Aorta (tissue), 5 donors: ENCODE measurements at places on chromosomes 11 and 22. TPM values are rescaled to one million over a fixed set of nuclear protein-coding genes. Genes with fewer than 3 reads are reported as not detected.

- no peak overlapping the region for H3K4me3 ChIP-seq
- peaks cover 4% of the 10 kb centered on the region for H3K36me3 ChIP-seq
- no peaks in the 10 kb centered on the region for H3K27me3 ChIP-seq
- peak overlapping the region; percentile 14 for H3K27ac ChIP-seq
- DNase-seq = no peak
Observed at GRCh38 chr11:20099527-20099926, 60.7 kb downstream of the DBX1 start.

DNA sequence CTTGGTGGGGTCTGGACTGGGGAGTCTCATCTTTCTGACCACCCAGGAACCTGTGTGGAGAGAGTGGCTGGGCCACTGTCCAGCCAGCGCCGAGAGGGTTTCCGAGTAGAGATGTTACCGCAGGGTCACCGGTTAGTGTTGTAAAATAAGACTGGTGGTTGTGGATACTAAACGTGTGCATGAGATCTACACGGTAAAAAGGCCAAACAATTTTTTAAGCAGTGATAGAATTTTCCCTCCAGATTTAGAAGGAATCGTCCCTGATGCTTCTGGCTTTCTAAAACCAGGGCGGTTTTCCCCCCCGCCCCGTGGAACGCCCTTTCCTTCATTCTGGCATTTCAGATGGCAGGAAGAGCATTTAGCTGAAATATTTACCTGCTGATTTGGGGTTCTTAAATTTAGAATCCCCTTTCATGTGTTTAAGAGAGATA lies 72.6 kb upstream of the PPARA start:
- H3K27ac ChIP-seq = peak overlapping the region; percentile 45
- no peaks in the 10 kb centered on the region for H3K27me3 ChIP-seq
- DNase-seq = peak; percentile 52
- H3K4me1 ChIP-seq = no peaks in the 10 kb centered on the region
- H3K36me3 ChIP-seq = no peaks in the 10 kb centered on the region
- H3K4me3 ChIP-seq = no peak overlapping the region

DNA sequence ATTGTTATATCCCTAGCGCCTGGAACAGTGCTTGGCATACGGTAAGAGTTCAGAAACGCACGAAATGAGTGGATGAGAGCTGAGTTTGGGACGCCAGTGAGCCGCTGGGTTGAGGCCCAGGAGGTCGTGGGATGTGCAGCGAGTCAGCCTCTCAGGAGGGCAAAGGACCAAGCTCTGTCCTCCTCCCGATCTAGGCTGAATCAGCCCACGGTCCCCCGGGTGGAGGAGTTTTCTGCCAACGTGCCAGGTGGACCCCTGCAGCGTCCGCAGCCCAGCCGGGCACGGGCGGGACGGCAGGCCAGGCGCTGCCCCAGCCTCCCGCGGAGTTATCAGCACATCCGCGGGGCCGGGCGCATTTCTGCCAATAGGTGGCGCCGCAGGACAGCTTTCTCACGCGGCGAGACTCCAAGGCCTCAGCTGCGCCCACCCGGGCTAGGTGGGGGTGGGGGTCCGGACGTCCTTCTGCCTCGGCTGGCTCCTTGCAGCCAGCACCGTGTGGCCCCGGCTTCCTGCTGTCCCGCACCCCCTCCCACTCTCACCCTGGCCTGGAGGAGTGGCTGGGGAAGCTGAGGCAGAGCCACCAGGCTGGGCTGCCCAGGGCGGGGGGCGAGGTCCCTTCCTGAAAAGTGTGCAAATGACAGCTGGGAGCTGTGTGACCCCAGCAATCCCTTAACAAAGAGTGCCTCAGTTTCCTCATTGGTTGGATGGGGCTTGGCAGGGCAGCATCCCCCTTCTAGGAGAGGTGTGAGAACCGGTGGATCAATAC lies 2.2 kb upstream of the RPS19BP1 start:
- no peaks in the 10 kb centered on the region for H3K36me3 ChIP-seq
- no peaks in the 10 kb centered on the region for H3K27me3 ChIP-seq
- DNase-seq = peak; percentile 95
- H3K4me3 ChIP-seq = no peak overlapping the region
- no peaks in the 10 kb centered on the region for H3K4me1 ChIP-seq

Gene OR52H1
- polyA plus RNA-seq = not detected

Gene OR51M1
- not detected for polyA plus RNA-seq

GRCh38 chr11:99614352-99614751 lies 593.6 kb downstream of the CNTN5 start:
- H3K36me3 ChIP-seq = no peaks in the 10 kb centered on the region
- H3K27me3 ChIP-seq = no peaks in the 10 kb centered on the region
- H3K4me1 ChIP-seq = no peaks in the 10 kb centered on the region
- H3K4me3 ChIP-seq = no peak overlapping the region
- DNase-seq = no peak

- no peak for DNase-seq
- H3K27ac ChIP-seq = no peak overlapping the region
- H3K4me3 ChIP-seq = no peak overlapping the region
- no peaks in the 10 kb centered on the region for H3K36me3 ChIP-seq
- no peaks in the 10 kb centered on the region for H3K27me3 ChIP-seq
Observed at GRCh38 chr11:59273373-59273841, 60.7 kb upstream of the MPEG1 start.

Gene IGLL5
- 0.51 TPM for polyA plus RNA-seq

Gene C22orf31
- polyA plus RNA-seq = not detected

DNA sequence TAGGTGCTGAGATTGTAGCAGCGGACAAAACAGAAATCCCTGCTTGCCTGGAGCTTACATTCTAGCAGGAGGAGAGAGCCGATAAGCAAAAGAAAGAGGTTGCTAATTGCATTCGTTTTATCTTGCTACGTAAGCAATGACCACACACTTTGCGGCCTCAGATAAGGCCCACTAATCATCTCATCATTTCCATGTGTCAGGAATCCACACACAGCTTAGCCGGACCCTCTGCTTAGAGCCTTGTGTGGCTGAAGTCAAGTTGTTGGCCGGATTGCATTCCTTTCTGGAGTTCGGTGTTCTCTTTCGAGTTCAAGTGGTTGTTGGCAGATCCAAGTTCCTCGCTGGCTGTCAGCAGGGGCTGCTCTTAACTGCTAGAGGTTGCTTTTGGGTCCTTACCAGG lies 101.6 kb downstream of the CHST1 start:
- H3K4me1 ChIP-seq = no peaks in the 10 kb centered on the region
- no peak overlapping the region for H3K4me3 ChIP-seq
- H3K36me3 ChIP-seq = no peaks in the 10 kb centered on the region
- no peak for DNase-seq
- no peak overlapping the region for H3K27ac ChIP-seq

DNA sequence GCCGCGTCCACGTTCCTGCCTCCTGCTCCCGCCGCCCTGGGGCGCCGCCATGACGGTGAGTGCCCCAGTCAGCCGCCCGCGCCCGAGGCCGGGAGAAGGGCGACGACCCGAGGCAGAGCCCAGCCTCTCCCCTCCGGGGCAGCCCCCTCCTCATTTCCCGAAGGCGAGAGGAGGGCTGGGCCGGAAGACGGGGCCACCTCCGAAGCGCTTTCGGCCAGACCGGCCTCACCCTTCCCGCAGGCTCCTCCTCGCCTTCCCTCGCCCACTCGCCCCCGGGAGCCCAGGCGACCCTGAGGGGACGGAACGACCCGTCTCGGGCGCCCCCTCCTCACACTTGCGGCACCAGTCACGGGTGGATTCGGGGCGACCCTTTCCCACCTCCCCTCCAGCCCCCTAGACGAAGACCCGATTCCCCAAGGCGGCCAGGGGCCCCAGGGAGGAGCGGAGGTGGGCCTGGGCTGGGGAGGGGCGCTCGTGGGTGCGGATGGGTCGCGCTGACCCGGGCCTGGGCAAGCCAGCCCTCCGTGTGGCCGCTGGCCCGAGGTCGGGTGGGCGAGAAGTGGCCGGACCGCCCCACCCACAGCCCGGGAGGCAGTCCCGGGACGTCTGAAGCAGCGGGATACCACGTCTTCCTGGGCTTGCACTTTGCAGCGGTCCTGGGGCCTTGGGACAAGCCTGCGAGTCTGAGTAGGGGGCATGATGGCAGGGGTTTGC lies 49.7 kb downstream of the TRIOBP start:
- no peaks in the 10 kb centered on the region for H3K36me3 ChIP-seq
- no peaks in the 10 kb centered on the region for H3K27me3 ChIP-seq
- H3K4me1 ChIP-seq = no peaks in the 10 kb centered on the region

- no peaks in the 10 kb centered on the region for H3K36me3 ChIP-seq
- no peak overlapping the region for H3K4me3 ChIP-seq
- H3K27ac ChIP-seq = no peak overlapping the region
Observed at GRCh38 chr22:33209930-33210784, 152.0 kb upstream of the SYN3 start.

Gene PTGDR2
- 0.25 TPM for polyA plus RNA-seq

Gene RIC3
- polyA plus RNA-seq = 2.9 TPM

DNA sequence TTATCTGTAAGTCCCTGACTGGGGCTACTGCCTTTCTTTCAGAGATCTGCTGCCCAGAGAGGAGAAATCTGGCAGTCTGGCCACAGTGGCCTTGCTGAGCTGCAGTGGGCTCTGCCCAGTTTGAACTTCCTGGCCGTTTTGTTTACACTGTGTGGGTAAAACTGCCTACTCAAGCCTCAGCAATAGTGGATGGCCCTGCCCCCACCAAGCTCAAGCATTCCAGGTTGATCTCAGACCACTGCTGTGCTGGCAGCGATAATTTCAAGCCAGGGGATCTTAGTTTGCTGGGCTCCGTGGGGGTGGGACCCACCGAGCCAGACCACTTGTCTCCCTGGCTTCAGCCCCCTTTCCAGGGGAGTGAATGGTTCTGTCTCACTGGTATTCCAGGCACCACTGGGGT lies 117.5 kb downstream of the TRPC6 start:
- no peak for DNase-seq
- H3K27me3 ChIP-seq = no peaks in the 10 kb centered on the region
- H3K27ac ChIP-seq = no peak overlapping the region
- no peaks in the 10 kb centered on the region for H3K36me3 ChIP-seq
- H3K4me1 ChIP-seq = no peaks in the 10 kb centered on the region
- H3K4me3 ChIP-seq = no peak overlapping the region

Gene DDTL
- 1.0 TPM for polyA plus RNA-seq

DNA sequence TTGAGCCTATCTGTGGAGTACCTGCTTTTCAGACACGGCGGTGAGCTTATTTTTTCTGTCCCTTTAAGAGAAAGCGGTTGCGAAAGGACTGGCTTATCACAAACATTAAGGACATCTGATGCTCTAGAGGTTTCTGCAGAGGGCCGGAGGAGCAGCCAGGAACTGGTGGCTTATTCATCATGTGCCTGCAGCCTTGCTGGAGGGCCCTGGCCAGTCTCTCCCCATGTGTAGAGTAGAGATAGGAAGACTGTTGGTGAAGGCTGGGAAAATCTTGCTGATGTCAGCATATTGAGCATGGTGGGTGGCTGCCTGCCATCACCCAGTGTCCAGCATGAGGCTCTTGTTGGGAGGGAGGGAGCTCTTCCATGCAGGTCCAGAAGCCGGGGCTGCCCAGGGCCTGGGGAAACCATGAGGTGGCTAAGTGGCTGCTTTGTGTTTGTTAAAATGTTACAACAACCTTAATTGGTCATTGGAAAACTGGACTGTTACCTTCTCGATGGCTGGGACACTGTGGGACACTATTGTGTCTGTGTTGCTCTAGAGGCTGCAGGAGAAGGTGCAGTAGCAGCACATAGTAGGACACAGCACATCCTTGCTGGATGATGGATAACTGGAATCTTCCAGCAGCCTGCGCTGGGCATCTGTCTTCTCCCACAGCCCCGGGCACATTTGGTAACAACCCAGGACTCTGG lies 54.3 kb downstream of the TSPAN18 start:
- H3K27me3 ChIP-seq = no peaks in the 10 kb centered on the region
- no peak overlapping the region for H3K4me3 ChIP-seq
- H3K4me1 ChIP-seq = no peaks in the 10 kb centered on the region

DNA sequence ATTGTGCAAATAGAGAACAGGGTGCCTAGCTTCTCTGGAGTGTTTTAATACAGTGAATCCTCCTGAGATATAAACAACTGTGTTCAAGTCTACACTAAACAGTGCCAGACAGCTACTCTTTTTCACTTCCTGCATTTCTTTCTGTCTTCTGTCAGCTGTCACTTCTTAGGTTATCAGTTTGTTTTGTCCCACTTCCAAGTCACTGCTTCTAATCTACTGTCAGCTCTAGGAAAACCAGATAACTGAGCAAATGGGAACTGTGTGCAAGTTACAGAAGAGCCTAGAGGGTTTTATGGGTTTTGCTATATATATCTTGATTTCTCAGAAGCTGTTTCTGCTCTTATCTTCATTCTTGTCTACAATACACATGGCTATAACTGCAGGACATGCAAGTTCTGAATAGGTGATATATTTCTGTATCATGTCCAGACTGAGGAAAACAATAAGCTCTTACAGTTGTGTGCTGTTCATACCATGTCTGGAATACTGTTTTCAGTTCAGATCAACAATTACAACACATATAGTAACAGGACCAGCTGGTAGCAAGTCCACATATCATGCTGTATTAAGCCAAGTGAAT lies 5.8 kb downstream of the PITPNB start:
- H3K27me3 ChIP-seq = no peaks in the 10 kb centered on the region
- H3K36me3 ChIP-seq = no peaks in the 10 kb centered on the region
- H3K4me3 ChIP-seq = no peak overlapping the region
- DNase-seq = no peak

GRCh38 chr11:130159657-130160497 lies at the start of gene ST14:
Gene ST14 (plus strand): TSS chr11:130159782. CDS start chr11:130159980, 198 bp downstream.
- no peak within 1 kb of the TSS for H3K4me3 ChIP-seq
- no peak within 1 kb of the TSS for H3K27ac ChIP-seq
- DNase-seq = no peak
- no peaks in the 10 kb centered on the region for H3K4me1 ChIP-seq
- H3K27me3 ChIP-seq = no peaks in the 10 kb centered on the region

GRCh38 chr11:72646024-72646423 lies 28.2 kb downstream of the PDE2A start:
- H3K4me1 ChIP-seq = no peaks in the 10 kb centered on the region
- DNase-seq = no peak
- no peak overlapping the region for H3K4me3 ChIP-seq
- H3K27ac ChIP-seq = no peak overlapping the region

GRCh38 chr11:70038034-70038834 lies 39.9 kb upstream of the ANO1 start:
- no peaks in the 10 kb centered on the region for H3K27me3 ChIP-seq
- H3K27ac ChIP-seq = no peak overlapping the region
- H3K4me3 ChIP-seq = no peak overlapping the region
- H3K36me3 ChIP-seq = no peaks in the 10 kb centered on the region
- no peaks in the 10 kb centered on the region for H3K4me1 ChIP-seq

- H3K27me3 ChIP-seq = no peaks in the 10 kb centered on the region
- H3K27ac ChIP-seq = peak overlapping the region; percentile 96
- DNase-seq = peak; percentile 79
- H3K4me1 ChIP-seq = no peaks in the 10 kb centered on the region
- H3K4me3 ChIP-seq = peak overlapping the region; percentile 13
Observed at GRCh38 chr11:57425565-57426438, 1.1 kb downstream of the SLC43A3 start.
